ENCODE measurements at places on chromosomes 7 and 10.

- no peak for DNase-seq
These were observed 266.0 kb downstream of the GRID1 start for GRCh38 chr10:86100581-86101061.

GRCh38 chr10:102240467-102241031 lies 763 bp downstream of the PITX3 start:
- DNase-seq, result no peak

DNA sequence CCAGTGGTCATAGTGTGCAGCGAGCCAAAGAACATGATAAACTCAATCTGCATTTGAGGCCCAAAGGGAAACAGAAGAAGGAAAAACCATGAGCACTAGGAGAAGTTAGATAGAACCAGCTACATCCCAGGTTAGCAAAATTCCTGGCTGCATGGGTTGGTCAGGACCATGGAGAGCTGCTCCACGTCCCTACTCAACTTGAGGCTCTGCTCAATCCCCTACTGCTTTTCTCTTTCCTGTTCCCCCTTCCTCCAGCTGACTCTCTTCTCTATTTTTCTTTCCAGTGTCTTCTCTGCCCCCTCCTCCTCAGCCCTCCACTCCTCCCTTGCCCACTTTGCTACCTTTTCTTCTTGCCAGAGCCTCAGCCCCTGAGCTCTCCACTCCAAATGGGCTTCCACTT lies 21.9 kb upstream of the VSIR start:
- DNase-seq, result no peak

DNA sequence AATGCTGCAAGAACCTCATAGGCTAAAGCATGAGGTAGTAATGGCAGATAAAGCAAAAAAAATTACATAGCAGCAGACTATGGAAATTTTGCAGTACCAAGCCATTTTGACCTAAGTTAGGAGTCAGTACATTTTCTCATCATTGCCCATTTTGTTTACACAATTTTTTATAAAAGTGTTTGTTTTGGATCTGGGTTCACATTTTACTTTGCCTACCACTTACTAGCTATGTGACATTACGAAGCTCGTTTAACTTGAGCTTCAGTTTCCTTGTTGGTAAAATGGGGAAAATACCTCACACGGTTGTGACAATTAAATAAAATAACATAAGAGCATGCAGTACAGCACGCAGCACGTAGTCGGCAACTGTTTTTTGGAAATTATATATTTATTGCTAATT lies 99.6 kb downstream of the ADD3 start:
- no peak for DNase-seq

GRCh38 chr10:46216836-46217751 lies 69.7 kb upstream of the ANTXRL start:
- no peak for DNase-seq

GRCh38 chr7:39589323-39590111 lies 23.3 kb downstream of the YAE1 start:
- no peak for DNase-seq

DNA sequence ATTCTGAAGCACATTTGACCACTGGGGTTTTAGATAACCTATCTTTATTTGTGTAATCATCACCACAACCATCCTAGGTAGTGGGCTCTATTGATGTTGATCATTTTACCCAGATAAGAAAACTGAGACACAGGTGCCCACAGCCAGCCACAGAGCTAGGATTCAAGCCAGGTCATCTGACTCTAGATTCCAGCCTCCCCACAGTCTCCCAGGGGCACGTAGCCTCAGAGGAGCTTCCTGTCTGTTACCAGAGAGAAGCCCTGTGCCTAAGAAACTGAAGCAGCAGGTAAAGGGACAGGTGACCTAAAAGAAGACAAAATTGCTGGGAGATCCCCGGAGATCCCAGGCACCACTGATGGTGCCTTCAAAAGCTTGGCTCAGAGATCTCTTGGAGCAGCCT lies 55.8 kb downstream of the ALOX5 start:
- no peak for DNase-seq

DNA sequence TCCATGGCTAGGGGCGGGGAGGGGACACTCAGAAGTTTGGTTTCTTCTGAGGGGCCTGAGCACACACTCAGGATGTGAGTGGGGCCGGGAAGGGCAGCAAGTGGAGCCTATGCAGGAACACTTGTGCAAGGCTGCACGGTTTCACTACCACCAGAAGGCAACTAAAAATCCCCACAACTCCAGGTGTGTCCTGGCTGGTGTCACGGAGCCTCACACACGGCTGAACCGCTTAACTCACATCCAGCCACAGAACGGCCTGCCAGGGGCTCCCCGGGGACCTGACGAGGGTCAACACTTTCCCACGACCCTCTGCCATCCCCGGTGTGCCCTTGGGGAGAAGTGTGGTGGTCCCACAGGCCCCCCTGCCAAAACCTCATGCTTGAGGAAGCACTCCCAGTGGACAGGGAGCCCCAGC lies 173.9 kb downstream of the ELFN1 start:
- DNase-seq, result no peak

DNA sequence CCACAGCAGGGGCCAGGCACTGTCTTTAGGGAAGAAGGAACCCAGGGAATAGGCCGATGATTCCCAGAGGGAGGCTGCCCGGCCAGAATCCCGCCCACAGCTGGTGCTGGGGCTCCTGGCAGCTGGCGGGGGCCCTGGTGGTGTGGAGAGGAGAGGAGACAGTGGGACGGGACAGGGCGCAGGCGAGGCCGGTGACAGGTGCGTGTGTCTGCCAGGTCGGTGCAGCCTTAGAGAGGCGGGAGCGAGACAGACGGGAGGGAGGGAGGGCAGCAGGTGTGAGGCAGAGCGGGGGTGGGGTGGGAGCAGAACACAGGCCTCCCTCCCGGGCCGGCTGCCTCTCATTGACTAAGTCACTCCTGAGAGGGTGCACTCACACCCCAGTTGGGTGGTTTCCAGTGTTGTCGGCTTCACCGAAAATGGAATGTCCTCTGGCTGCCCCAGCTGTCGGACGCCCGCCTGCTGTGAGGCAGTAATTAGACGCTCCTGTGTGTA lies 55.2 kb downstream of the ELFN1 start:
- peak; percentile 19 for DNase-seq

DNA sequence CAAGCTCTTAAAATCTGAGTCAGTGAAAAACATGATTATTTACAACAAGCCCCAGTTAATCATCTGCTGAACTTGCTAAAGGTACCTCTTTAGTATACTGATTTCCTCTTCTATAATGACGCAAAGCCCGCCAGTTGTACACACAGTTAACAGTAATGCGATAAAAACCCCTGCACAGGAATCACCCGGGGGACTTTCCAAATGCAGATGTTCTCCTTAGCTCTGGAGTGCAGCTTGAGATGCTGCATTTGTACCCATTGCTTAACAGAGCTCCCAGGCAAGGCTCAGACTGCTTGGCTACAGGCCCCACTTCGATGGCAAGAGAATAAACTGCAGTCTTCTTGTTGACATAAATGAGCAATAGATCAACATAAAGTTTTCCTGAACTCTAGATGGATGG lies 279.6 kb upstream of the HGF start:
- no peak for DNase-seq

GRCh38 chr7:26065652-26066051 lies 86.3 kb upstream of the NFE2L3 start:
- no peak for DNase-seq

GRCh38 chr7:104943502-104944343 lies 70.3 kb upstream of the KMT2E start:
- DNase-seq, result no peak

GRCh38 chr10:127210936-127211466 lies 14.6 kb upstream of the INSYN2A start:
- no peak for DNase-seq

DNA sequence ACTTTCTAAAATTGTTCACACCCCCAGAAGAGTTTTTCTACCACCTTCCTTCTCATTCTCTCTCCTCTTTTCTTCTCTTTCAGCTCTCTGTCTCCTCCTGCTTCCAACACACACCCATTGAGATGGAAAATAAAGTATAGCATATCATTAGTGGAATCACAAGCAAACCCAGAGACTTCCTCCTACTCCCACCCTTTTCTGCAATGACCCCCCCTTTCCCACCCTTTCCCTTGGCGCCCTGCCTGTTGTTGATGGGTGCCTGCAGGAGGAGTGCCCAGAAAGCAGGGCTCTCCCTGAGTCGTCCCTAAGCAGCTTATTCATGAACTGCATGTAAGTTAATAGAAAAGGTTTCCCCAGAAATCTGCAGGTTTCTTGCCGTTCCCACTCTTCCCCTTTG lies 300.0 kb downstream of the PLXNA4 start:
- DNase-seq, result no peak

GRCh38 chr10:16673443-16673842 lies 143.8 kb downstream of the RSU1 start:
- DNase-seq, result no peak

GRCh38 chr7:27096768-27097514 lies 1.1 kb upstream of the HOXA1 start:
- no peak for DNase-seq
